ENCODE measurements at places on chromosomes 4 and X.

- DNase-seq = no peak
These were observed 407.1 kb downstream of the IL15 start for GRCh38 chr4:142043509-142043908.

DNA sequence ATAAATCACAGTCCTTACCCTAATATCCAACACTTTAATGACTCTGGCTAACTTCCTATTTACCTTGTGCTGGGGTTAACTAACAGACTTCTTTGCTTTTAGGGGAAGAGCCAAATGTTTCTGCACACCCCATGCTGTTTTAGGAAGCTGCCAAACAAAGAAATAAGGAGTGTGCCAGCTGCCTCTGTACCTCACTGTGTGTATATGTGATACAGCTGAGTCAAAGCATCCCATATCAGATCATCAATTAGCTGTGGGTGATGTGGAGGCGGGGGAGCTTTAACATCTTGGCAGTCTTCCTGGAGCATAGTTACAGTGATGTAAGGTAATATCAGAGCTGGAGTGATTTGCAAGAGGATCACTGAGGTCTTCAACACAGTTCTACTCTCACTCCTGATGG, 95.4 kb downstream of the COL25A1 start:
- DNase-seq = no peak

DNA sequence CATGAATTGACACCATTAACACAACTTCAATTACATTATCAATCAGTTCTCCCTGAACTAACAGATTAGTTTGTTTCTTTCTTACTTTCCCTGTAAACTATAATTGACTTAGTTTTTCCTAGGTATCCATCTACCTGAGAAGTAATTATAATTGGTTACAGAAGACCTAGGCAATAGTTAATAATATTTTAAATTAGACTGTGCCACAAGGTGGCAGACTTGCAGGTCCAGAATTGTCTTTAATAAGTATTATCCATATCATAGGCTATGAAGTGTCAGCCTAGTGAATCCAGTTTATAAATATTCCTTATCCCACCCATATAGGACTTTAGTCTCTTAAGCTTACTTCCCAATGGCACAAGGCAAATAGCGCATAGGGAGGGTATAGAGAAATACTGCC, 48.9 kb upstream of the FAM47B start:
- DNase-seq = no peak

DNA sequence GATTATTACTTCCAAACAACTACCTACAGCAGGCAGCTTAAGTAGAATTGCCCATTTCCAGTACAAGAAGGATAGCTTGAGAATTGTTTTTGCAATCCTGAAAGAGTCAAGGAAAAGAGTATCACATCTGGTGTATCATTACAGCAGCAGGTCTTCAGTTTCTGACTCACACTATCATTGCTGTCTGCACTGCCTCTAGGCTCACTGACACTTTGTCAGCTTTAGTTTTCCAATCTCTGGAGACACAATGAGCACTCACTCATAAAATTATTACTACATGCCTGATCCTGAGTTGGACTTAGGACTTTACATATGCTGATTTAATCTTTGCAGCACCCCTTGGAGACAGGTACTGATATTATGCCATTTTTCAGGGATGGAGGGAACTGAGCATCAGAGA, 244.6 kb upstream of the BOD1L1 start:
- no peak for DNase-seq

GRCh38 chrX:46916273-46916672, 4.1 kb downstream of the JADE3 start:
- DNase-seq = no peak

DNA sequence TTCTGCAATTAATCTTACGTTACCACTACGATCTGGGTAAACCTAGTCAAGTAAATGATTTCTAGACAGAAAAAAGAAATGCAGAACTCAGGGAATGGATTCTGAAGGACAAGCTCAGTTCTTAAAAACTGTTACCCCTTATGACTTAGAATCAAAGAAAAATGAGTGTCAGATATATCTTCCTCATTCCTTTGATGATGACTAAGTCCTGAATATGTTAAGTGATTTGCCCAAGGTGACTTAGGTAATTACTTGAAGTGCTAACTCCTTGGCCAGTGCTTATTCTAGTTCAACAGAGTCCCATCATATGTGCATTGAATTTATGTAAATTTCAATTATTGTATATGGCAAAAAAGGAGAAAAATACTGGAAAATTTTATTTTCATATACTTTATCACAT, 92.5 kb downstream of the PPEF1 start:
- DNase-seq = no peak

DNA sequence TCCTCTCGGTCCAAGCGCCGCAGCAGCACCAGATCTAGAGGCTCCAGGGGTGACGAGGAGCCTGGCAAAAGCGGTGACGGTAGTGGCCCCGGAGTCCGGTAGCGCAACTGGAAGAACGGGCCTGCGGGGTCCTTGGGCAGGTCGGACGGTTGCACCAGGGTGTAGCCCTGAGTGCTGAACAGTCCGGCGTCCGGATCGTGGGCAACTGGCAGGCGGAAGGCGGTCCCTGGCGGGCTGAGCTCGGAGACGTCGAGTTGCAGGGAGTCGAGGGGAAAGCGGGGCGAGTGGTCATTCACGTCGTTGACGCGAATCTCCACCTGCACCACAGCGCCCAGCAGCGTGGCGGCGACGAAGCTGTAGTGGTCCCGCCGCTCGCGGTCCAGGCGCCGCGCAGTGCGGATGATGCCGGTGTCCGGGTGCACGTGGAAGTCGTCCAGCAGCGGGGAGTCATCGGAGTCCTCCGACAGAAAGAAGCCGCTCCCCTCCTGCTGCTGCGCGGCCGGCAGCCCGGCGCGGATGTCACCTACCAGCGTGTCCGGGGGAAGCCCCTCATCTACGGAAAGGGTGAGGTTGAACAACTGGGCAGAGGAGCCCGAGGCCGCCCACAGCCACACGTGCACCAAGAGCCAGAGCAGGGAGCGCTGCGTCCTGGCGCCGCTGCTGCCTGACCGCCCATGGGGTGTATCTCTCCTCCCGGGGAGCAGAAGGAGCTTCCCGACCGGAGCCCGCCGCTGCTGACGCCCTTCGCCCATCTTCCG, 837 bp downstream of the DCHS2 start:
- no peak for DNase-seq

DNA sequence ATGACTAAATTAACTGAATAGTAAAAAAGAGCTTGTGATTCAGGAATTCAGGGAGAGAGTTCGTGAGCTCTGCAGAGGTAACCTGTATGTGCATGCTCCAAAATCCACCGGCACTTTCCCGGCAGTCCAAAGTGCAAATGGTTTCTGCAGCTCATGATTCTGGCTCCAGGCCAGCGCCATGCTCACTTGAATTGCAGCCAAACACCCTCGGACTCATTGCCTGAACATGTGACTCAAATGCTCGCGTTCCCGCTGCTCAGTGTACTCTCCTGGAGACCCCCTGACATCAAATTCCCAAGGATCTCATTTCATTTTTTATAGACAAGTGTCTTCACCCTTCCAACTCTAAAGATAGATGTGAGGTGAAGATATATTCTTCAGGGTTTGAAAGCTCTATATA, 44.1 kb upstream of the SH3RF1 start:
- DNase-seq = no peak

- no peak for DNase-seq
These were observed 19.1 kb upstream of the RBM47 start for GRCh38 chr4:40648742-40649281.

DNA sequence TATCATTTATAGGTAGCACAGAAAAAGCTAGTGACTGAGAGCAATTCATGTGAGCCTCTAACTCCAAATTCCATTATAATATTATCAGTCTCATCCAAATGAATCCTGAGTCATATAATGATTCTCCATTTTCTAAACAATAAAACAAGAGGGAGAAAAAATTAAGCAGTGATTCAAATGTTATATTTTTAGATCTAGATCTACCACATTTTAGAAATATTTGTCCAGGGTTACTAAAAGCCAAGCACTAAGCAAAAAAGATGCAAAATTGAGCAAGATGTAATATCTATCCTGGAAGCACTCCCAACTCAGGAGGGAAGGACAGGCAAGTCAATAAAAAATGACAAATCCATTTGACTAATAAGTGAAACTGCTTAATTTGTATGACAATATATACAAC, 172.8 kb downstream of the FBXW7 start:
- no peak for DNase-seq

DNA sequence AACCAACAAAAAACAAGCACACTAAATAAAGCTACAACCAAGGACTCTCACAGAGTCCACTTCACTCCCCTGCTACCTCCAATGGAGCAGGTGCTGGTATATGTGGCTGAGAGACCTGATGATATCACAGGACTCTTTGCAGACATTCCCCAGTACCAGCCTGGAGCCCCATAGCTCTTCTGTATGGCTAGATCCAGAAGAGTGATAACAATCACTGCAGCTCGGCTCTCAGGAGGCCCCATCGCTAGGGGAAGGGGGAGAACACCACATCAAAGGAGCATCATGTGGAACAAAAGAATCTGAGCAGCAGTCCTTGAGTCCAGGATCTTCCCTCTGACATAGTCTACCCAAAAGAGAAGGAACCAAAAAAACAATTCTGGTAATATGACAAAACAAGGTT, 237.1 kb upstream of the TLL1 start:
- DNase-seq = no peak

DNA sequence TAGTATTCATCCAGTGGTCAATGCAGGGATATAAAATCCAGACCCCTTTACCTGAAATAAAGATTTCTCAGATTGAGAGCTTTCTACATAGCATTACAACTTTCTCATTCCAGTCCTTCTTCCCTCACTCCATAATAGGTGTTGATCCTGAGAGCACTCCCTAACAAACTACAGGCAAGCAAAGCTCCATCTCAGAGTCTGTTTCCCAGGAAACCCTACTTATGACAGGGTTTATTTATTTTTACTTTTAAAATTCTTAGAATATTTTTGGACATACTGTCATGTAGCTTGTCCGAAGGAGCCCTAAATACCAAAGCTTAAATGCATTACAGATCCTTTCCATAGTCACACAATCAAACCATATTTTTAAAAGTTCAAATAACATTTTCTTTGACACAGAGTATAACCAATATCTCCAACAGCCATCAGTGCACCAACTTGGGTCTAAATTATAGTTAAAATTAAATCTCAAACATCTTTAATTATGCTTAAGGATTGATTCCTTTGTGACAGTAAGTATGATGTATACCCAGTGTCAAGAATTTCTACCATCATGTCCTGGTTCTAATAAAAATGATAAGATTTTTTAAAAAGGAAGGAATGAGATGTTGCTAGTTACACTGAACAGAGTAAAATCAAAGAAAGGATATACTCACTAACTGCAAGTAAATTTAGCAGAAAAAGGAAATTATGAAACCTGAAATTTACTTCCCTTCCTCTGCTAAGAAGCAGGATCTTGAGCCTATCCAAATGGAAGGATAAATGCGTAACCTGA, 580.4 kb upstream of the ADGRL3 start:
- DNase-seq = no peak

Data from T-helper 9 cell (primary cell).